ENCODE measurements at places on chromosomes 2 and 18. TPM values are rescaled to one million over a fixed set of nuclear protein-coding genes. Genes with fewer than 3 reads are reported as not detected.

The AKAIN1 gene
- not detected for total RNA-seq

The APCDD1 gene
- total RNA-seq, result 0.53 TPM

The NEMP2 gene
- 3.6 TPM for total RNA-seq

The SPATA3 gene
- total RNA-seq, result not detected

The UGT1A5 gene
- total RNA-seq, result not detected

The OST4 gene
- 195 TPM for total RNA-seq

The UGT1A8 gene
- total RNA-seq, result not detected

The ITPRIPL1 gene
- 1.6 TPM for total RNA-seq

The SLC5A7 gene
- not detected for total RNA-seq
